GM23248 (cell line): ENCODE measurements at places on chromosomes 3 and 15. TPM values are rescaled to one million over a fixed set of nuclear protein-coding genes. Genes with fewer than 3 reads are reported as not detected.

Gene P2RY13
- total RNA-seq = not detected in 2 replicates

Gene SGO1
- total RNA-seq = 1.0 and 5.7 TPM in 2 replicates

Gene TMEM44
- total RNA-seq = 14.6 and 26.3 TPM in 2 replicates

Gene GPR149
- not detected in 2 replicates for total RNA-seq

Gene PRR20G
- total RNA-seq = not detected in 2 replicates

Gene CFAP20DC
- total RNA-seq = 1.9 and 8.2 TPM in 2 replicates

Gene CHRD
- total RNA-seq = 0.22 and 0.25 TPM in 2 replicates

Gene ITIH1
- total RNA-seq = not detected in 2 replicates

Gene OXTR
- total RNA-seq = 269 and 340 TPM in 2 replicates

Gene TM4SF4
- 0.97 TPM in 1 of 2 replicates, not detected in the other for total RNA-seq

Gene AHSG
- not detected in 2 replicates for total RNA-seq

Gene BBX
- 48.8 and 52.4 TPM in 2 replicates for total RNA-seq

Gene EOMES
- 0.11 TPM in 1 of 2 replicates, not detected in the other for total RNA-seq

Gene ADAMTS9
- 1.3 and 1.5 TPM in 2 replicates for total RNA-seq

Gene VWA5B2
- total RNA-seq = not detected in 2 replicates

Gene RRP9
- total RNA-seq = 21.6 and 27.5 TPM in 2 replicates

Gene LDHAL6B
- not detected in 2 replicates for total RNA-seq

Gene CEP152
- total RNA-seq = 1.8 and 2.3 TPM in 2 replicates

Gene DNASE1L3
- not detected in 2 replicates for total RNA-seq

Gene FHIT
- total RNA-seq = 0.22 and 1.5 TPM in 2 replicates

Gene MOBP
- total RNA-seq = not detected in 2 replicates

Gene SYNPR
- total RNA-seq = not detected in 2 replicates

Gene AGBL1
- total RNA-seq = not detected in 2 replicates

Gene ZNF80
- total RNA-seq = not detected in 2 replicates

Gene AADACL2
- total RNA-seq = not detected in 2 replicates

Gene SHC4
- 0.43 and 0.76 TPM in 2 replicates for total RNA-seq

Gene FBXW12
- not detected in 2 replicates for total RNA-seq

Gene MTHFS
- 17.4 and 29.1 TPM in 2 replicates for total RNA-seq

Gene ATP8B4
- 1.5 and 11.4 TPM in 2 replicates for total RNA-seq

Gene NEK10
- total RNA-seq = 7.6 and 9.5 TPM in 2 replicates

Gene HTD2
- total RNA-seq = 5.4 and 9.6 TPM in 2 replicates

Gene GHRL
- not detected in 2 replicates for total RNA-seq

Gene TNFSF10
- total RNA-seq = 0.63 TPM in 1 of 2 replicates, not detected in the other

Gene RCCD1
- 13.0 and 19.0 TPM in 2 replicates for total RNA-seq

Gene COLQ
- 0.32 and 1.1 TPM in 2 replicates for total RNA-seq

Gene SLC6A20
- not detected in 2 replicates for total RNA-seq

Gene LRRIQ4
- not detected in 2 replicates for total RNA-seq
